ENCODE measurements at places on chromosomes 11 and 22.

GRCh38 chr22:33529424-33530113 is 390.7 kb downstream of the LARGE1 start:
- peak; percentile 29 for DNase-seq

DNA sequence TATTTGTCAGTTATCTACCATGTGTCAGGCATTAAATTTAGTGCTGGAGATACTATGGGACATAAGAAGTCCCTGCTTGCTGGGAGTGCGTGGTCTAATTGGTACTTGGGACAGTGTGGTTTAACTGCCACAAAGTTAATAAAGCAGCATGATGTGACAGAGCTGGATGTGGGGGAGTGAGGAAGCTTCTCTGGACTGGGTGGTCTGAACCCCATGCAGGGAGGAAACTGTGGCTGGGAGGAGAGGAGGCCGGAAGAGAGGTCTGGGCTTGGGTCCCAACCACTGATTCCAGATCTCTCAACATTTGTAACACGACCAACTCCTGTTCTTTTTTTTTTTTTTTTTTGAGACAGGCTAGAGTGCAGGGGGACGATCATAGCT is 37.1 kb downstream of the ST3GAL4 start:
- DNase-seq: no peak

DNA sequence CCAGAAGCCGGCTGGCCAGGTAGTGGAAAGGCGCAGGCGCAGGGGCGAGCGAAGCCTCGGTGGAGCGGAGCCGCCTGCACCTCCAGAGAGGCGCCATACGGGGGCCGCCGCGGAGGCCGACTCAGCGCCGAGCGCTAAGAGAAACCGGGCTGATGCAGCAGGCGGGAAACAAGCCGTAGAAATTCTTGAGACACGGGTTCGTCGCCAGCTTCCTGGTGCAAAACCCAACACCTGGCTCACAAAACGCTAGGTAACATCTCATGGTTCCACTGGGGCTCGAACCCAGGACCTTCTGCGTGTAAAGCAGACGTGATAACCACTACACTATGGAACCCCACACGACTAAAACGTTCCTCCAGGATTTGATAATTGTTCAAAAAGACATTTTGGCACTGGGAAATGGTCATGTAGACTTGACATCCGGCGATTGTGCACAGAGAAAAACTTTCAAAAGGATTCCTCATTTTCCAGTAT is 39.1 kb downstream of the OR4D9 start:
- peak; percentile 99 for DNase-seq

DNA sequence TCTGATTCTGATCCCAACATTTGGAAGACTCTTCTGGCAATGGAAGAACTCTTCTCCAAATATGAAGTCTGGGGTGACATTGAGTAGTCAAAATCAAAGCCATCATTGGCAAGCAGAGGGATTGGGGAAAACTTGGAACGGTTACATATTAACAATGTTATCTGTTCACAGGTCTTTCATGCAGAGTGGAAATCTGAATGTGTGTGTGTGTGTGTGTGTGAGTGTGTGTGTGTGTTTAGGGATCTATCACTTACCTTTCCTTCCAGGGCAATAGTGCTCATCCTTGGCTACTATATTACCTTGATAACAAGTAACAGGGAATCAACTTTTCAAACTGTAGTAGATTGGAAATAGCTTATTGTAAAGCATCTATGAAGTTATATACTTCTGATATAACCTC is 55.3 kb downstream of the EHF start:
- no peak for DNase-seq

DNA sequence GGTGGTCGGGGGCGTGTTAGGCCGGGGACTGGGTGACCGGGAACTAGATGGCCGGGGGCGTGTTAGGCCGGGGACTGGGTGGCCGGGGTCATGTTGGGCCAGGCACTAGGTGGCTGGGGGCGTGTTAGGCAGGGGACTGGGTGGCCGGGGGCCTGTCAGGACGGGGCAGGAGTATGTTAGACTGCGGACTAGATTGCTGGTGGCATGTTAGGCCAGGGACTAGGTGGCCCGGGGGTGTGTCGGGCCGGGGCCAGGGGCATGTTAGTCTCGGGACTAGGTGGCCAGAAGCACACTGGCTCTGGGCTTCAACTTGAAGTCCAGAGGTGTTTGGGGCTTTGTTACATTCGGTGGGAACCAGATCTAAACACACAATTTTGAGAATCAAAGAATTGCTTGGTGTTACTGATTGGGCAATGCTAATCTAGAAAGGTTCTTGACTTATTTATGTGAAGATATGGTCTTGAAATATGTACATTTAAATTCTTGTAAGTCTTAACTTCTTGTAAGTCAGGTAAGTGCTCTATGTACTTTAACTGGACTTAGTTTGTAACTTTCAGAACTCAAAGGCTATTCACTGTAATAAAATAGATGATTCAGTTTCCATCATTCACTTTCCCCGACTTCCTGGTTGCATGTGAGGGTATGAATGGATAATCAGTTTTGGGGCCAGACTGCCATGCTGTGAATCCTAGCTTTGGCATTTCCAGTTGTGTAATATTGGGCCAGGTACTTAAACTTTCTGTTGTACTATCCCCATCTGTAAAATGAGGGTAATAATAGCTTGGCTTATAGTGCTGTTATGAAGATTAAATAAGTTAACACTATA is 1.1 kb downstream of the EXT2 start:
- DNase-seq: peak; percentile 82

DNA sequence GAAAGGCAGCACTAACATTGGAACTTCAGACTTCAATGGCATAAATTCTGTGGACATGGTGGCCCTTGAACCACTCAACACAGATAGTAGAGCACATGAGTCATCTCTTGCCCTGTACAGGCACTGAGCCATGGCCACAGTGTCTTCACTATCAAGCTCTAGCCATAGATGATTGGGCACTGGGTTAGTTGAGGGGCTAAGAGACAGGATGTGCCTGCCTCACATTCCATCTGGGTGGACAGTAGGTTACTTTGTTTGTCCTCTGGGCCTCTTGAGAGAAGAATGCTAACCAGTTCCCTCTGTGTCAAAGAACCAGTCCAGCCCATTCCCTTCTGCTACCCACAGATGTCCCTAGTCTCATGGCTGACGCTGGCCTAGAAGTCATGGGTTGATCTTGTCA is 39.8 kb downstream of the OR6Q1 start:
- peak; percentile 53 for DNase-seq

- DNase-seq: no peak
These were observed 92.8 kb upstream of the DRD2 start for GRCh38 chr11:113567867-113568544.

DNA sequence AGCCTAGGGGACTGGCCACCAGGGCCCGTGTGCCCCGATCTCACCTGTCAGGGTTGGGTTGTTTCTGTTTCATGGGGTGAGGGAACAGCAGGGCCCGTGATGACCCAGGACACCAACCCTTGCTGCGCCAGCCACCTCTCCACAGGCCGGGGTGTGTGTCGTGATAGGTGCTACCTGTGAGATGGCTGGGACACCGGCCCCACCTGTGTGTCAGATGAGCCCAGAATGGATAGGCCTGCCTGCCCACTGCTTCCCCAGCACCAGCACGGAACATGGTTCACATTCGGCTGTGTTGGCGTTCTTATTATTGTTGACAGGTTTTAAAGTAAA is 7.1 kb downstream of the CLDN5 start:
- no peak for DNase-seq

- no peak for DNase-seq
These were observed 25.6 kb downstream of the RHOD start for GRCh38 chr11:67082071-67082791.

GRCh38 chr22:43957871-43958270 is 2.6 kb downstream of the SAMM50 start:
- DNase-seq: no peak

- peak; percentile 73 for DNase-seq
These were observed 10.7 kb upstream of the DSCAML1 start for GRCh38 chr11:117807482-117808327.

DNA sequence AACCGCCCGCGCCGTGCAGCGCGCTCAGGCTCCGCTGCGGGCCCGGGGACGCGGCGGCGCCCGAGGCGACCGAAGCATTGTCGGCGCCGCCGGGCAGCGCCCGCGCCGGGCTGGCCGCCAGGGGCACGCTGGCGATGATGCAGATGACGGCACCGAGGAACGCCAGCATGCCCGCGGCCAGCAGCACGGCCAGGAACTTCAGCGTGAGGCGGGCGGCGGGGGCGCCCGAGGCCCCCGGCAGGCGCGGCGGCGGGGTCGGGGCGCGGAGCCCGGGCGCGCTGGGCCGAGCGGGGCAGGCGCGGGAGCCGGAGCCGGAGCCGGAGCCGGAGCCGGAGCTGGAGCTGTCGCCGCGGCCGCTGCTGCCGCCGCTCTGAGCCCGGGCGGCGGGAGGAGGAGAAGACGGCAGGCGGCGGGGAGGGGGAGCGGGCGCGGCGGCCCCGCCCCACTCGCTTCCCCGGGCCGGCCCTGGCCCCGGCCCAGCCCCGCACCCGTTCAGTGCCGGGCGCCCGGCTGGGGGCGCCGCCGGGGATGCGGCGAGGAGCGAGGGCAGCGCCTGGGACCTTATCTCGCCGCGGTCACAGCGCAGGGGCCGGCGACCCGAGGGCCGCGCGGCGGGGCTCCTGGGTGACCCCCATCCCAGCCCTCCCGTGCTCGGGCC is at the start of gene NPTXR:
Gene NPTXR (minus strand): TSS at position 372 of the 658 bp plus-strand sequence.
- DNase-seq: peak; percentile 67

DNA sequence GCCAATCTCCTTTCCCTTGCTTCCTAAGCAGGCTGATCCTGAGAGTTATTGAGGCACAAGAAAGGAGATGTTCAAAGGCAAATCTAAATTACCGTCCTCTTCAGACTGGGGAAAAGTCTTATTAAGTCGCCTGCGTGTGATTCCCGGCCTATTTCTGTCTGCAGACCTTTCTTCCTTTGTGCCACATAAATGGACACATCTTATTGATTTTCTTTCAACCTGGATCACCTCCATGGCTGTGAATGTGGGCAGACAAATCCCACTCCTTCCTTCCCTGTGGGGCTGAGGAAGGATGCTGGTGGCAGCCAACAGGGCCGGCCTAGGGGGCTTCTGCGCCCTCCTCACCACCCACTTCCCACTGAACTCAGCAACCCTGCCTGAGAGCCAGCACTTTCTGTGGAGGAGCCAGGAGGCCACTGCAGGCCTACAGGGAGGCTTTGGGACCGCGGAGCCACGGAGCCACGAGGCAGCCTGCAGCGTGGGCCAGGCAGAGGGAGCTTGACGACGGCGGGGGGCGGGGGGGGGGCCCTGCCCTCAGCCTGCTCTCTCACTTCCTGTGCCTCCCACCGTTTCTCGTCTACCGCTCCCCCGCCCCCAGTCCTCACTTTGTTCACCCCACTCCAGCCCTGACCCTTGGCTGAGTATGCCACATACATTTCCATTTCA is 73.6 kb upstream of the LMO1 start:
- no peak for DNase-seq

DNA sequence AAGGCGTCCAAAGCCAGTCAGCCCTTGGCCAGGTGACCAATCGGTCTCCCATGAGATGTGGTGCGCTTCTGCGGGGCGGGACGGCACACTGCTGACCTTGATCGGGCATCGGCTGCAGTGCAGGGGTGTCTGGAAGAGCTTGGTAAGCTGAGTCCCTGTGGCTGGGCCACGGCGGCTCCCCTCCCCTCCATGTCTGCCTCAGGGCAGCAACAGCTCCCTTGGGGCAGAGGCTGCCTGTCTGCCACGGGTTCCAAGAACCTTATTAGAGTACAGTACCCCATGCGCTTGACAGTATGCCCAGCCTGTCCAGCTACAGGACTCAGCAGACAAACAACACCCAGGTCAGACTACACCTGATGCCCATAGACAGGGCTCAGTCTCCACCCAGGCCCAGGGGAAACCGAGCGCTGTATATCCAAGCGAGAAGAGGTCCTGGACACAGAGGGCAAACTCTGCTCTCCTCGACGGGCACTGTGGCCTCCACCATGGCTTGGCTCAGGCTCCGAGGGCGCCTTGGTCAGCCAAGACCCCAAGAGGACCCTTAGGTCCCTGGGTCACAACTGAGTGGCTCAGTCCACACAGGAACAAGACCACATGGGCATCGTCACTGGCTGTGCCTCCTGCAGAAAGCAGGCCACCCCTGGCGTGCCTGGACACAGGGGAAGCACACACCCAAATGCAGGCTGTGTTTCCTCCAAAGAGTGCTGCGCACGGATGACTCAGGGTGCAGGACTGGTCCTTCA is 18.9 kb downstream of the TSPAN32 start:
- no peak for DNase-seq

DNA sequence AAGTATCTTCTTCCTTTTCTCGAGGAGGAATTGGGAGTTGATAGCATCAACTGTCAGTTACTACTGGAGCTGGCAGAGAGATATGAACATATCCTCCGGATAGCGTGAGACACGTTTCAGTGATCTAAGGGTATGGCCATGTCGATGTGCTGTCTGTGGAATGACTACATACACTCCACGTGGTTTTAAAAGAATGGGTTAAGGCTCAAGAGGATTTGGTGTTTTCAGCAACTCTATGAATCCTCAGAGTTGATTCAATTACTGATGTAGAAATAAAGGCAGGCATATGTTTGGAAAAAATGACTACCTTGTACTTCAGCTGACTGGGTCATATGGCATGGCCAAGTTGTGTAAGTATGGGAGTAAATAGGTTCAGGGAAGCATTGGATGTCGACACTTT is 22.9 kb downstream of the MMP13 start:
- DNase-seq: no peak

DNA sequence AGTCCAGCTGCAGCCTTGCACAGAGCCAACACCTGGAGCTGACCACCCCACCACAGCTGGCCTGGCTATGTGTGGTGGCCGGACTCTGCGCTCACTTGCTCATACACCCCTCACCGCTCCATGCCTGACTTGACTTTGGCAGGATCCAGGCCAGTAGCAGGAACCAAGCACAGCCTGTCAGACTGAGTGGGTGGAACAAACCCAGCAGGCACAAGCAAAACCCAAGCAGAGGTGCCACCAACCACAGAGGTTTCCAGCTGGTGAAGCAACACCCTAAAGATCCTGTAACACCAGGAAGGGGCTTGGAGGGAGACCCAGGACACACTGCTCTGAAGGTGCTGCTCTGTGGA is 44.9 kb upstream of the WNT11 start:
- DNase-seq: no peak

GRCh38 chr11:134244593-134244992 is 8.6 kb downstream of the THYN1 start:
- DNase-seq: peak; percentile 31

GRCh38 chr11:134802116-134802515 is 390.1 kb upstream of the B3GAT1 start:
- peak; percentile 17 for DNase-seq

DNA sequence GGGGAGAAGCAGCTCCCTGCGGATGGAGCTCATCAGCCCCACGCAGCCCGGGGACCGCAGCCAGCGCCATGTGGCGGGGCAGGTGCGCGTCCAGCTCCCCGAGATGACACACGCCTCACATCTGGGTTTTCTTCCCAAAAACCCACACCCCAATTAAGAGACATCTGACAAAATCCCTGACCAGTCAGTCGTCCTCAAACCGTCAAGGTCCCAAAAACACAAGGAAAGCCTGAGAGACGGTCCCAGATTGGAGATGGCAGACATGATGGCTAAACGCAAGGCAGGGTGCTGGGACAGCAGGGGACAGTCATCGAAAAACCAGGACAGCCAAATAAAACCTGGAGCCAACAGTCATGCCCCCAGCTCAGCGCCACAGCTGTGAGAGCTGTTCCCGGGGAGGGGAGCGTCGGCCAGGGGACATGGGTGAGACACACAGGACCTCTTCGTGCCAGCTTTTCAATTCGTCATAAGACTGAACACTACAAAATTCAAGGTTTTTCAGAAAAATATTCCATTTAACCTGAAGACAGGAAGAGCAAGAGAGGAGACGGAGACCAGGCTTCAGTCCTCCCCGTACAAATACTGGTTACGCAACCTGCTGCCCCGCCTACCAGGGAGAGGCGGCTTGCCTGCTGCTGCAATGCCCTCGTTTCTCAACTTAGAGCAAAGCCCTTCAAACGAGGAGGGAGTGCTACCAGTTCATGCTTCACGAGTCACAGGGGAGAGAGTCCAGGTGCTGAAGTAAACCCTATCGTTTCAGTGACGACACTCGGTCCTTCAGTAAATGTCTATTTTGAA is 10.5 kb downstream of the TOLLIP start:
- peak; percentile 79 for DNase-seq
